ENCODE measurements at places on chromosomes 11 and 22.

DNA sequence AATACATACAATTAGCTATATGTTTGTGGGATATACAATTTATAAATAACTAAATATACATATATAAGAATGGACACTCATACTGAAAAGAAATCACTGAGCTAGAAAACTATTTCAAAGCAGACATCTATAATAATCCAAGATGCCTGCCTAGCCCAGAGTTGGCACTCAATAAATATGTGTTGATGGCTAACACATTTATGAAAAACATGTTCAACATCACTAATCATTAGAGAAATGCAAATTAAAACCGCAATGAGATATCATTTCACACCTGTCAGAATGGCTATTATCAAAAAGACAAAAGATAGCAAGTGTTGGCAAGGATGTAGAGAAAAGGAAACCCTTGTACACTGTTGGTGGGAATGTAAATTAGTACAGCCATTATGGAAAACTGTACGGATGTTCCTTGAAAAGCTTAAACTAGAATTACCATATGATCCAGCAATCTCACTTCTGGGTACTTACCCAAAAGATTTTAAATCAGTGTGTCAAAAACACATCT, 29.8 kb downstream of the POU2AF1 start:
- DNase-seq, result no peak

DNA sequence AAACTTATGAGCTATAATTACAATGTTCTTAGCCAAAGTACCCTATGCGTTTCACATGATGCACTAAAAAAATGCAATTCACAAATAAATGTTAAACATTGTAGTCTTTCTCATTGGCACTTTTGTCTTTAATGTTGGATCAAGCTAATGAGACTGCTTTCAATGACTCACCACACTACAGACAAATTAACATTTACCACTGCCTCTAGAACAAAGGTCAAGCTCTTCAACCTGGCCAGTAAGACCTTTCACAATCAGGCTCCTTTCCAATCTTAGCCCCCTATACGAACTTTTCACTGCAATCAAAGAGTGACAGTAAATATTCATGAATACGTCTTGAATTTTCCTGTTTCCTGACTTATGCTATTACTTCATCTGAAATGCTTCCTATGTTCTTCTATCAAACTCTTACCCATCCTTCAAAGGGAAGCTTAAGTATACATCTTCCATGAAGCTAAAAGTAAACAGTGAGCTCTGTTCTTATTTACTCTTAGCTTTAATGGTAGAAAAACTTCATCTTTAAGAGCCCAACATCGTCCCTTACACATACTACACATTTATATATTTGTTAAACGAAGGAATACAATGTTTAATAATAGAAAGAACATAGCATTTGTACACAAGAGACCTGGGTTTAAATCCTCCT, 326.6 kb upstream of the PITPNB start:
- no peak for DNase-seq

- DNase-seq, result no peak
These were observed 40.2 kb upstream of the EED start for GRCh38 chr11:86204356-86204755.

GRCh38 chr22:30969532-30970355, 679 bp downstream of the TUG1 start:
- peak; percentile 57 for DNase-seq

- DNase-seq, result no peak
These were observed 2.0 kb downstream of the GGA1 start for GRCh38 chr22:37610480-37611129.

DNA sequence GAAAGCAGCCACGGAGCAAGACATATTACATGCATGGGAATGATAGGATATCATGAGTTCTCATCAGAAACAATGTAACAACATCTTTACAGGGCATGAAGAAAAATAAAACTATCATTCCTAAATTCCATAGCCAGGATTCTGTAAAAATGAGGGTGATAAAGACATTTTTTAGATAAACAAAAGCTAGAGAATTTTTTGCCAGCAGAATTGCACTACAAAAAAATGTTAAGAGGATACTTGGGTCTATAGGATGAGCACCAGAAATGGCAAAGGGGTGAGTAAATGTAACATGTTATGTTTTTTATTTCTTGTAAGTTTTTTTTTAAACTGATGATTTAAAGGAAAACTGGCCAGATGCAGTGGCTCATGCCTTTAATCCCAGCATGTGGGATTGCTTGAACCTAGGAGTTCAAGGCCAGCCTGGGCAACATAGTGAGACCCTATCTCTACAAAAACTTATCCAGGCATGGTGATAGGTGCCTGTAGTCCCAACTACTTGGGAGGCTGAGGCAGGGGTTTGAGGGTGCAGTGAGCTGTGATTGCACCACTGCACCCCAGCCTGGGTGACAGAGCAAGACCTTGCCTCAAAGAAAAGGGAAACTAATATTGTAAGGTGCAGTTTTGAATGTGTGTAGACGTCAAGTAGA, 33.2 kb downstream of the TBX1 start:
- no peak for DNase-seq

DNA sequence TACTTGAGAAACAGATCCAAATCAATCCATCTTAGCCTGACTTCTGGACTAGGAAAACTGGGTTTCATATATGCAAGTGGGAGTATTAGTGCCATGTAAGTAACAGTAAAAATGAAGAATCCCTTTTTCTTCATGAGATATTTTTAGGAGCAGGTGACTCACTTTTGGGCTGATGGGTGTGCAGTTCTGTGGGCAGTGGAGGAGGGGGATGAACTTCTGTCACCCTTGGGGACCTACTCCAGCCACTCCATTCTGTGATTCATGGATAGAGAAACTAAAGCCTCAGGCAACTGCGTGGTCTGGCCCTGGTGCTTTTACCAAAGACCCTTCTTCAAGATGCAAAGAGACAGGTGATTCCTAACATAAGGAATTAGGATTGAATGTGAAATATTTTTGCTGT, 208.6 kb upstream of the NARS2 start:
- DNase-seq, result no peak

DNA sequence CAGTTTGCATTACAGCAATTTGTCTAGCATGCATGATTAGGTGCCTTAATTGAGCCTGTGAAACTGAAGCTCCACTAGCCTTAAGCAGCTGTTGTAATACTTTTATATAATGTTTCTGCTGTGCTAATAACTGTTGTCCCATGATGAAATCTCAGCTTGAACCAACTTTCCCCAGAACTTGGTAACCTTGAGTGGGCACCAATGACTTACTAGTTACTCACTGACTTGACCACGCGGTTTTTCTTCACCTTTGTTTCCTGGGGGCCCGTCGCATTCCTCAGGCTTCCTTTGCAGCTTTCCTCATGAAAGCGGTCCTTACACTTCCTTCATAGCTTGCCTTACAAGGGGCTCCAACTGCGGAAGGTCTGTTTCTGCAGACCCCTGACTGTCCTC, 11.2 kb upstream of the GLYATL1 start:
- DNase-seq, result no peak

DNA sequence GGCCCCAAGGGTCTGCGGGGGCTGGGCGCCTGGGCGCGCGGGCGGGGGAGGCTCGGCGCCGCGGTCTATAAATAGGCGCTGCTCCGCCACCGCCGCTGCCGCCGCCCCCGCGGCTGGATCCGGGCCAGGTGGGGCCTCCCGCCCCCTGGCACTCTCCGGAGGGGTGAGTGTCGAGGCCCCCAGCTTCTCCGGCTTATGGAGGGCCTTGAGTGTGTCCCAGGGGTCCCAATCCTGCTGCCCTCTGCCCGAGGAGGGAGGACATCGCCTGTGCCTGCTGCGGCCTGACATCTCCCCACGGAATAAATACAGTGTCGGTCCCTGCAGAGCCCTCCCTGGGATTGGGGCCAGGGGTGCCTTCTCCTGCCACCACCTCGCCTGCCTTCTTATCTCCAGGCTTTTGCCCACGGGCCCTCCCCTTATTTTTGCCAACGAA, 4.3 kb upstream of the GP1BB start:
- no peak for DNase-seq

- no peak for DNase-seq
These were observed 29.5 kb upstream of the ANO5 start for GRCh38 chr11:22163394-22163797.

DNA sequence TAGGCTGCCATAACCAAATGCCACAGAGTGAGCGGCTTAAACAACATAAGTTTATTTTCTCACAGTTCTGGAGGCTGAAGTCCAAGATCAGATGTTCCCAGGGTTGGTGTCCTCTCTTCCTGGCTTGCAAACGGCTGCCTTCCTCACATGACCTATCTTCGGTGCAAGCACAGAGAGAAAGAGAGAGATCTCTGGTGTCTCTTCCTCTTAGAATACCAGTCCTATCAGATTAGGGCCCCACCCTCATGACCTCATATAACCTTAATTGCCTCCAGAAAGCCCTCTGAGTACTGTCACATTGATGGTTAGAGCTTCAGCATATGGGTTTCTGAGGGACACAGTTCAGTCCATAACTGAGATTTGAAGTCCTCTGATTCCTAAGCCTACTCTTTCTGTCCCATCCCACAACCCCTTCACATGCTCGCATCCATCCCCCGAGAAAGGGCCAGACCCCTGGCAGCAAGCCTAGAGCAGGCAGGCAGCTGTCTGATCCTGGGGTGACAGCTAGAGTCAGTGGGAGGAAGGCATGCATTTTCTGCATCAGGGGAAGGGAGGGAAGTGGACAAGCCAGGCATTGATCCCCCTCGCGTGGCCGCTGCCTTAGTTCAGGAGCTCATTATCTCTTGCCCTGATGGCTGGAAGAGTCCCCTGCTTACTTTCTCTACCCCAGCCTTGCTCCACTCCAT, 114.1 kb downstream of the FAR1 start:
- no peak for DNase-seq

DNA sequence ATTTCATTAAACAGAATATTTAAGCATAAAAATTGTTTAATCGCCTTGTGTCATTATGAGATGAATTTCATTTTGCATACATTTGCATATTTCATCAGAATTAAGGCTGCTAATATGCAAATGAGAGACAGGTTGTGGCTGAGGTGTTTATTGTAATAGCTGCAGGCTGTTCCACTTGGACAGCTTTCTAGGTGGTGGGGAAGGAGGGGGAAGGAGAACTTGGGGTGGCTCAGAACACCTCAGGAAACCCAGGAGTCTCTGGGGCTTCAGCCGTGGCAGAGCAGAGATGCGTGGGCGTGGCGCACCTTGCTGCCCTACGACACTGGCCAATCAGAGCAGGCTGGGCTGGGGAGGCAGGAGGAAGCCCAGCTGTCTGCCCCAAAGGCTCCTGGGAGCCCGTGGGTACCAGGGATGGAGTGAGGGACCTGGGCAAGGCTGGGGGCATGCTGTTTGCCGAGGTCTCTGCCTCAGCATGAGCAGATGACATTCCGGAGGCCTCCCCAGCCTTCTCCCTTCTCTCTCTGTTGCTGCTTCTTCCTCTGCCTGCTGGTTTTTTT, 542.9 kb downstream of the MN1 start:
- DNase-seq, result no peak

GRCh38 chr22:27732841-27733240, 68.7 kb downstream of the MN1 start:
- no peak for DNase-seq

- no peak for DNase-seq
These were observed 12.8 kb downstream of the OR8A1 start for GRCh38 chr11:124582565-124582964.
